Kidney tubule cell (primary cell): ENCODE measurements at places on chromosomes 4 and X.

DNA sequence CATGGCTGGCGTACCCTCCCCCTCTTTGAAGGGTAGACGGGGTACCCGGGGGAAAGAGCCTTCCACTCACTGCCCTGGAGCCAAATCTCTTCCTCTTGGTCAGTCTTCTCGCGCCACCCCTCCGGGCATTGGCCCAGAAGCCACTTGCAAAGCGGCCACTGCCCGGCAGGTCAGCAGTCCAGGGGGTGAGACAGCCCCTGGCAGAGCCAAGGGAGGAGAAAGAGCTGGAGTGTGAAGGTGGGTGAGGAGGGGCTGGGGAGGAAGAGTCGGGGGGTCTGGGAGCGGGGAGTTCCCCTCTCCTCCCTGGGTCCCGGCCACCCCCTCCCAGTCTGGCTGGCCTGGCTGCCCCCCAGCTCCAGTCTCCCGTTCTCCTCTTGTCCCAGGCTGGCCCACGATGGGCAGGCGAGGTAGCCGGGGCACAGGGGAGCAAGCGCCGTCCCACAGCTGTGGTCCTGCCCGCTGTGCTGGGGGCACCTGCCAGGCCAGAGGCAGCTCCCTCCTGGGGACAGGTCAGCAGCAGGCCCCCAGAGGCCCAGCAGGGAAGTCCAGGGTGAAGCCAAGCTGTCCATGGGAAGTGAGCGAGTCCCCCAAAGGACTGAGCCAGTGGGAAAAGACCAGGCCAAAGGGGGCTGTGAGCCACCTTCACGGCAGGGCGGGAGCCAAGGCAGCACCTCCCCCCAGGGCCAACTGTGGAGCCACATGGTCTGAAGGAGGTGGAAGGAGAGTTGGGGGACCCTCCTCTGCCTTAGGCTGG is 21.6 kb upstream of the DUSP9 start:
- no peak for DNase-seq

DNA sequence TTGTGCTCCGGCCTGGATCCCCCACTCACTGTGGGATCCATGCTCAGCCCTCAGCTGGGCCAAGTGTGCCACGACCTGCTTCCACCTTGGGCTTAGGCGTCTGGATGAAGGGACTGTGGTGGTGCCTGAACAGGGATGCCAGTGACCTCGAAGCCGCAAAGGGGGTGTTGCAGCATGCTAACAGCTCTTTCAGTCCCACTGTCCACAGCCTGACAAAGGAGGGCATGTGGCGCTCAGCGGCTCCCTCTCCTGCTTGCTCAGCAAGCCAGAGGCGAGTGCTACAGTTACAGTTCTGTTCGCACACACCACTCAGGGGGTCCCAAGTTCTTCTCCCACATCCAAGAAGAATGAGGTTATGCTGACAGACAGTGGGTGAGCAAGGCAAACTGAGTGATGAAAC is 5.2 kb upstream of the IGBP1 start:
- DNase-seq = no peak

DNA sequence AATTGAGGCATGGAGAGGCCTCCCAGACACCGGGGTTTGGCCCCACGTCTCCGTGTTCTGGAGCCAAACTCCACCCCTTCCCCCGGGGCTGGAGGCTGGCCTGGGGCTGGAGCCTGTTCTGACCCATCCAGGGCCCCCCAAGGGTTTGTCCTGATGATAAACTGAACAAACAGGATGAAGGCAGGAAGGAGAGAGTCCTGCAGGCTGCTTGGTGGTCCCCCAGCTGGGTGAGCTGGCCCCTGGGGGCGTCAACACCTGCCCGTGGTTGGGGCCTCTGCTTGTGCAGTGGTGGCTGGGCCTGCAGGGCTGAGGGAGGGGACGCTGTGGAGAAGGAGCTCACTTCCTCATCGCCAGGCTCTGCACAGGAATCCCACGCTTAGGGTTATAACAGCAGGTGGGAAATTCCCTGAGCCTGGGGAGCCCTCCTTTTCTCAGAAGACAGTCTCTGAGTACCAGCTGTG is 2.3 kb downstream of the SH3TC1 start:
- DNase-seq = no peak

DNA sequence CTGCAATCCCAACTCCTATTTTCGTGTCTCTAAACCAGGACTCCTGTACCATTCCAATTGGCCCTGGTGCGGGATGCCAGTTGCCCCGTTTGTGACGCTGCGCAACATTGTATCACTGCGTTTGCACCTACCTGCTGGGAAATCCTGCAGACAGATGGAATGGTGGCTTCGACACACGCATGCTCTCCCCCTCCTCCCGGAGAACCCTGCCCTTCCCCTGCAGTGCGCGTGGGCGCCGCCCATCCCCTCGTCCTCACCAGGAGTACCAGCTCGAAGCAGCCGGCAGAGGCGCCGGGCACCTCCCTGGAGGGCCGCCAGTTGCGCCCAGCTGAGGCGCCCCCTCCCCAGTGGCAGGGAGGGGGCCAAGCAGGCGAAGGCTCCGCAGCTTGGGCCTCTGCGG is 1.4 kb downstream of the DGKK start:
- no peak for DNase-seq

DNA sequence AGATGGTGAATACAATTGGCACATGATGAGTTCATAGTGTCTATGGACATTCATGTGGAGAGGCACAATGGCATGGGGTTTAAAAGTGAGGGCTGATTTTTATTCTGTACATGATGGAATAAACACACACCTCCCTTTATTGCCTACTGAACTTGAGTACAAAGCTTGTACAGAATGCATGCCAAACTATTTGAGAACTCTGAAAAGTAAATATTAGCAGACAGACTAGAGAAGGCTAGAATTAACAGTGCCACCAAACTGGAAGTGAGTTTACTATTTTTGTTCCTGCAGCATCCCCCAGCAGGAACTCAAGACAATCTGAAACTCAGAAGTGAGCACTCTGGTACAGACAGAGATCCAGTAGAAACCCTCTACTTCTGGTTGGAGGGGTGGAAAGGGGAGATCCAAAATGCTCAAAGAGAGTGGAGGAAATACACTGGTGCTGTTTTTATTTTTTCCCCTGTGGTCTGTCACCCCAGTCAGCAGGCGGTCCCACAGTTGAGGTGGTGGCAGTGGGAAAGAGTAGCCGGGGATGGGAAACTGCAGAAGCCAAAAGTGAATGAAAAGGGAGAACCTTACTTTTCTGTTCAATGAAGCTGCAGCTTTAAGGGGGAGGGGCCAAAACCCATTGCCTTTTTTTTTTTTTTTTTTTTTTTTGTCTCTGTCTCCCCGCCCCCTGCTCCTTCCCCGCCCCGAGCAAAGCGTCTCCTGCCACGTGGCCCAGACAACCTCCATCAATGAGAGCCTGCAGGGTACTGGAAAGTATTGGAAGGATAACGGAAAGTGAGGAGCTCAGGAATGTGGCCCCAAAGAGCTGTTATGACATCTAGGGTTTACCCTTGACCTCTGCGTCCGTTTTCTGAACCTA is 20.5 kb downstream of the AKAP4 start:
- DNase-seq = no peak

- no peak for DNase-seq
Measured at GRCh38 chrX:97863261-97863660, 979.6 kb downstream of the RPA4 start.

DNA sequence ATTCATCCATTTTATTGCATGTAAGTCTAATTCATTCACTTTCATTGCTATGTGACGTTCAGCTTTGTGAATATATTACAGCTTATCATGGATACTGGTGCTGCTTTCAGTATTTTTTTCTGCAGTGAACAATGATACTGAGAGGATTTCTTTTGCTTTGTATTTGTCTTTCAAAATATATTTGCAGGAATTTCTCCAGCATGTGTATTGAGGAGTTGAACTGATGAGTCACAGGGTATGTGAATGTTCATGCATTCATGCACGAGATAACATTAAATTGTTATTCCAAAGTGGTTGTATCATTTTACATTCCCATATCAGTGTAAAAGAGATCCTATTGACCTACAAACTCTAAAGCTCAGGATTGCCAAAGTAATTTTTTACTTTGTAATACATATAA is 283.8 kb upstream of the ARSJ start:
- peak; percentile 49 for DNase-seq

DNA sequence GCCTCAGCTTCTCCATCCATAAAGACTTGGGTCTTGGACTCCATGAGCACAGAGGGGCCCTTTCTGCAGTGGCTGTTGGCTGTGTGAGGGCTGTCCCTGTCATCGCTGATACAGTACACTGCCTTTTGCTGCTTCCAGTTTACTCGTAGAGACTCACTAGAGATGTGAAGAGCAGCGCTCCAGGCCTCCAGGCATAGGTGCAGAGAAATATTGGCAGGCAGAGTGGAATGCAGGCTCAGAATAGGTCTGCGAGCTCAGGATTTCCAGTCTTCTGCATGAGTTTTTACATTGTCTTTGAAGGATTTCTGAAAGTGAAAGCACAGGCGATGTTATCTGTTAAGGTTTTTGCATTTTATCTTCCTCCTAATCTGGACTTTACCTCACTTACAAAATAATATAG is 97.4 kb downstream of the AASDH start:
- no peak for DNase-seq

- DNase-seq = peak; percentile 87
Measured at GRCh38 chrX:139720136-139720535, 12.2 kb upstream of the MCF2 start.
